ENCODE measurements at places on chromosomes 13 and 19.

DNA sequence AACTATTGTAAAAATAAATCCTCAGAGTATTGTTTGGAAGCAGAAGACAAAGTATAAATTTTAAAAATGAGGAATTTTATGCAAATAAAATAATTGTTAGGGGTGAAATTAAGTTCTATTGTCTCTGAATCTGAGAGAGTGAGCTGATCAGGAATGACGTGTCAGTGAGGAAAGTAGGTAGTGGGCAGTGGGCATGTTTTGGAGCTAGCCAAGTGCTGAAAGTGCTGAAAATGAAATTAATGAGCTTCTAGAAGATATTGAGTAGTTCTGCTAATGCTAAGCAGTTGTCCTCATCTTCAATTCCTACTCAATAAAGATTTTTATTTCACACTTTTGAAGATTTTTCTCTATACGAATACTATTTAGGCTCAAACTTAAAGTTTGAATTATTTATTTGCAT, 1167.8 kb upstream of the PCDH20 start:
- DNase-seq: no peak

DNA sequence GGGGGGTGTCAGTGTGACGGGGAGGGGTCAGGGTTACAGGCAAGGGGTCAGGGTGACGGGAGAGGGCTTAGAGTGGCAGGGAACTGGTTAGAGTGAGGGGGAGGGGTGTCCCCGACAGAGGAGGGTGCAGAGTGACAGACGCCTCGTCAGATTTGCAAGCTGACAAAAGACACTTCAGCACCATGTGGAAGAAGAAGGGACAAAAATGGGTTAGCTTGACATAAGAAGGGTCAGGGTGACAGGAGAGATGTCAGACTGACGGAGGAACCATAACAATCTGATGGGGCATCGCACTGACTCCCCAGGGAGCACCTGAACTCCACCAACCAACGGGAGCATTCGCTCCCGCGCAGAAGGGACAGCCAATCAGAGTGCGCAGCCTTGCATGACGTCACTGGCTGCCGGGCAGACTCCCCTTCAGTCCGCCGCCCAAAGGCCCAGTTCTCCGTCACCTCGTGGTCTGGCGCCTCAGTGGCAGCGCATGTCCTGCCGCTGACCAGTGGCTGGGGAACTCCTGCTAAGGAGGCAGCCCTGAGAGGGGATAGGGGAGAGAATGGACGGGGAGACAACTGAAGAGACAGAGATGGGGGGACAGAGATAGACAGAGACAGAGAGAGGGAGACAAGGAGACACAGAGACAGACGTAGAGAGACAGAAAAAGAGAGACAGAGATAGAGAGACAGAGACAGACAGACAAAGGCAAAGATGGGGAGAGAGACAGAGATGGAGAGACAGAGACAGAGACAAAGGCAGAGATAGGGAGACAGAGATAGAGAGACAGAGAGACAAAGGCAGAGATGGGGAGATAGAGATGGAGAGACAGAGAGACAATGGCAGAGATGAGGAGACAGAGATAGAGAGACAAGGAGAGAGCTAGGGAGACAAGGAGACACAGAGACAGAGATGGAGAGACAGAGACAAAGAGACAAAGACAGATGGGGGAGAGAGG, 30.2 kb downstream of the C19orf81 start:
- DNase-seq: peak; percentile 72

- no peak for DNase-seq
These were observed 230.7 kb downstream of the NDFIP2 start for GRCh38 chr13:79711631-79712030.

GRCh38 chr19:2358548-2359173, 1.4 kb upstream of the TMPRSS9 start:
- DNase-seq: no peak

- peak; percentile 65 for DNase-seq
These were observed 5.8 kb downstream of the FTL start for GRCh38 chr19:48970923-48971395.

DNA sequence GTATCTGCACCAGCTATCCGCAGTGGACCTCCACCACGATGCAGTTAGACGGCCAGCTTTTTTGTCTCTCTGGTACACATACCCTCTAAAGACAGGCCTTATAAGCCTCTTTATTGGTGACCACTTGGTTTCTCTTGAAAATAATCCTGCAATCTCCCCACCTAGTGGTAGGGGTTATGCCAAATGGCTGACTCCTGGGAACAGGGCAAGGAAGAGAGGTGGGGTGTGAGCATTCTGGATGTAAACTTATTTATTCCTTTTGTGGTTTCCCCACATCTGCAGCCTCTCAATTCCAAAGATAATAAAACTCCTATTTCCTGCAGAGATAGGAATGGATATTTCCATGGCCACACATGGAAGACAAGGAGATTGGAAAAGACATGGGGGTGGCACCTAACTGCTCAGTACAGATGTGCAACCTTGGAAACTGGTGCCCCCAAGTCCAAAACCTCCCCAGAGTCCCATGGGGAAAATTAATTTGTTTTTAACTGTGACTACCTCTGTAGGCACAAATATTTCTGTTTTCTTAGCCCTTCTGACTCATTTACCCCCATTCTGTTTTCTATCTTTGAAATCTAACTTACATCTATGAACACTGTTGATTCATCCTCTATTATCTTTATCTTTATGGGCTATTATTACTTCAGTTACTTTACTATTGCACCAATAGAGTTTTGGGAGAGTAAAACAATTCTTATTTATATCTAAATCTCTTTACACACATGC, 112.7 kb upstream of the TSHZ3 start:
- DNase-seq: peak; percentile 6

DNA sequence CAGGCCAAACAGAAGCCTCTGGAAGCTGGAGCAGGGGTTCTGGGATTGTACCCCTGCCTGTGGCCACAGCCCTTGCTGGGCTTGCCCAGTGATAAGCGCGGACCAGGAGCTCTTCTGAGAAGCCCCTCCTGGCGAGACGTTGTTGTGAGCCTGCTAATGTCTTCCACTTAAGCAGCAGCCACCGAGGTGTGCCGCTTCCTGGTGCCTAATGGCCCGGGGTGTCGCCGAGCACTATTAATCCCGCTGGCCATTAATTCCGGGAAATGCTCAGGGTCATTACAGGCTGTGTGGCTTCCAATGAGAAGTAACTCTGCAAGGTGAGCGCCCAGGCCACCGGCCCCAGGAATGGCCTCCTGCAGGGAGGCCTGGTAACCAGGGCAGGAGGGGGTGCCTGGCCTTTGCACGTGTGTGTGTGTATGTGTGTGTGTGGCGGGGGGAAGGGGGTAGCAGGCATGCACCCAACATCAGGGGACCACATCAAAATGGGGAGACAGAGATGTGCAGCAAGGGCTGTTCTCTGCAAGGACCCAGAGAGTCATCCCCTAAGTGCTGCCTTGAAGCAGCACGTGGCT, 175.0 kb downstream of the URI1 start:
- DNase-seq: no peak

DNA sequence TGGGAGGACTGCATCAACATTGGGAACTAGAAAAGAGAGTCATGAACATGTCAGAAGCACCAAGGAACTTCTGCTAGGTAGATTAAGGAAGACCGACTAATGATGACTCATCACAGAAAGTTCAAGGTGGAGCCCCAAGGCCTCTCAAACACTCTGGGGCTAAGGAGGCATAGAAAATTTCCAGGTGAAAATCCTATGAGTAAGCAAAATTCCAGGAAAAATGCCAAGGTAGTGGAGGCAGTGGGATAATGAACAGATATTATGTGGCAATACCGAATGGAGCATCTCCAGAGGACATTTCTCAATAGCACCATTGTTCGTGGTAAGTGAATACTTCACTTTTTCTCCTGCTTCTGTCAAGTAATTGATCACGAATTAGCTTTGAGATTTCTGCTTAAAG, 336.5 kb downstream of the MZT1 start:
- no peak for DNase-seq

DNA sequence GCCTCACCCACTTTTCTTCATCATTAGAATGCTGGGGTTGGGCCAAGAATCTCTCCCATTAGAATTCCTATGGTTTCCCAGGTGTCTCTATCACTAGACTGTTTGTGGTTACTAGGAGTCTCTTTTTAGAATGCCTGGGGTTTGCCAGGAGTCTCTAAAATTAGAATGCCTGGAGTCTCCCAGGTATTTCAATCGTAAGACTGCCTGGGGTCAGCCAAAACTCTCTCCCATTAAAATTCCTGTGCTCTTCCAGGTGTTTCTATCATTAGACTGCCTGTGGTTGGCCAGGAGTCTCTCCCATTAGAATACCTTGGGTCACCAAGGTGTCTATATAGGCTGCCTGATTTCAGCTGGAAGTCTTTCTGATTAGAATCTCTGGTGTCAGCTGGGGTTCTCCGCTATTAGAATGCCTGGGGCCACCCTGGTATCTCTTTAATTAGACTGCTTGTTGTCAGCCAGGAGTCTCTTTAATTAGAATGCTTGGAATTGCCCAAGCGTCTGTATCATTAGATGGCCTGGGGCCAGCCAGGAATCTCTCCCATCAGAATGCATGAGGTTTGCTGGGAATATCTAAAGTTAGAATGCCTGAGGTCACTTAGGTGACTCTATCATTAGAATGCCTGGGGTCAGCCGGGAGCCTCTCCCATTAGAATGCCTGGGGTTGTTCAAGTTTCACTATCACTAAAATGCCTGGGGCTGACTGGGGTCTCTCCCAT, 1479.2 kb downstream of the UQCRFS1 start:
- DNase-seq: no peak

- DNase-seq: no peak
These were observed 51.3 kb downstream of the WDR87 start for GRCh38 chr19:37855098-37855497.

- no peak for DNase-seq
These were observed 110.1 kb downstream of the KCTD15 start for GRCh38 chr19:33906578-33907335.

DNA sequence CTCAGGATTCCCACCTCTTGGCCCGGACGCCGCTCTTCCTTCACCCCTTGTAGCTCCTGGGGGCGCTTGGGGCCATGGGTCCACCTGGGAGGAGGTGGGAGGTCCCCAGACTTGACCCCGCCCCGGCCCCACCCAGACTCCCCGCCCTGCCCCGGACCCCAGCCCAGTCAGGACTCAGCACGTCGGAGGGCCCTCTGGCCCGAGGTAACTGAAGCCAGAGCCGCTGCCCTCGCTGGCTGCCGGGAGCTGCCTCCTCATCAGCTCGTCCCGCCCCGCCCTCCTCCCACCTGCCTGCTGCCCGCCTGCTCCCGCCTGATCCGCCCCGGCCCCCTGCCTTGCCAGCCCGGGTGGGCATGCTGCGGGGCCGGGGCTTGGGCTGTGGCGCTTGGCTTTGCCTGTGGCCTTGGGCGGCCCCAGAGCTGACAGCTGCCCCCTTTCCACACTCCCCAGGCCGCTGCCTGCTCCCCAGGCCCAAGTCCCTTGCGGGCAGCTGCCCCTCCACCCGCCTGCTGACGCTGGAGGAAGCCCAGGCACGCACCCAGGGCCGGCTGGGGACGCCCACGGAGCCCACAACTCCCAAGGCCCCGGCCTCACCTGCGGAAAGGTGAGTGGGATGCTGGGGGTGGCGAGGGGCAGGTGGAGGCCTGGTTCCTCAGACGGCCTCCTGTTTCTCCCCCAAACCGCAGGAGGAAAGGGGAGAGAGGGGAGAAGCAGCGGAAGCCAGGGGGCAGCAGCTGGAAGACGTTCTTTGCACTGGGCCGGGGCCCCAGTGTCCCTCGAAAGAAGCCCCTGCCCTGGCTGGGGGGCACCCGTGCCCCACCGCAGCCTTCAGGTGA, 9.4 kb downstream of the ARHGAP33 start:
- DNase-seq: no peak

GRCh38 chr13:21973437-21974125, 302.7 kb downstream of the FGF9 start:
- no peak for DNase-seq

- no peak for DNase-seq
These were observed 26.5 kb downstream of the CD177 start for GRCh38 chr19:43380008-43380407.

GRCh38 chr19:944171-944567, 18.3 kb downstream of the ARID3A start:
- DNase-seq: no peak

DNA sequence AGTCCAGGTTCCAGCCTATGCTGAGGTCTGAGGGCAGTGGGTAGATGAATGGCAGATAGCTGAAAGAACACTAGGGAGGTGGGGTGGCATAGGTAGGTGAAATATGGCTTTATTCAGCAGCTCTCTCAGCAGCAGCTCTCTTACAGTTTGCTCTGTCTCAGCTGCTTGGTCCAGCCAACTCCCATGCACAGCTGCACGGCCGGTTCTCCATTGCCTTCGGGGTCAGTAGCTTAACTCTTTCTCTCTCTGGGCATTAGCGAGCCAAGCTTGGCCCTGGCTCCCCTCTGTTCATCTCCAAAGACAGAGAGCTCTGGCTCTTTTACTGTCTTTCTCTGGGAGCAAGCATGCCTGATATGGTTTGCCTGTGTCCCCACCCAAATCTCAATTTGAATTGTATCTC, 151.9 kb downstream of the MYO16 start:
- no peak for DNase-seq

GRCh38 chr13:35917942-35918645, 213.1 kb downstream of the DCLK1 start:
- no peak for DNase-seq

DNA sequence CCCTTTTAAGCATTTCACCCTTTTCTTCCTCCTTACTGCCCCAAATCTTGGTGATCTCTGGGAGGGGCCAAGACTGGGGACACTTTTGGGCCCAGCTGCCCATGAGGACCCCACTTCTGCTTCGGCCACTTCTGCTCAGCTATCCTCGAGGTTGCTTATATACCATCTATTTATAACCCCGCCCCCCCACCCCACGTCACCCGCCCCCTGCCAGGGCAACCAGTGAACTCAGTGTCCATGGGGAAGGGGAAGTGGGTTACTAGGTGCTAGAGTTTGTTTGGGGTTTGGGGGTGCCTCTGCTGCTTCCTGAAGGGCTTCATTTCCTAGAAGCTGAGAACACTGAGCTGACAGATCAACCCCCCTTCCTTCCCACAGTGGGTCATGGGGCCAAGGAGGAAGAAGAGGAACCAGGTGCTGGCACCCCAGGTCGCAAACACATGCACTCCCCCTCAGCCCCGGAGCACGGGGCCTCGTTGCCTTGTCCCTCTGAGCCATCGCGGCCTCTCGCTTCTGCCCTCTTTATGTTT, 6.1 kb upstream of the ADGRE5 start:
- no peak for DNase-seq

DNA sequence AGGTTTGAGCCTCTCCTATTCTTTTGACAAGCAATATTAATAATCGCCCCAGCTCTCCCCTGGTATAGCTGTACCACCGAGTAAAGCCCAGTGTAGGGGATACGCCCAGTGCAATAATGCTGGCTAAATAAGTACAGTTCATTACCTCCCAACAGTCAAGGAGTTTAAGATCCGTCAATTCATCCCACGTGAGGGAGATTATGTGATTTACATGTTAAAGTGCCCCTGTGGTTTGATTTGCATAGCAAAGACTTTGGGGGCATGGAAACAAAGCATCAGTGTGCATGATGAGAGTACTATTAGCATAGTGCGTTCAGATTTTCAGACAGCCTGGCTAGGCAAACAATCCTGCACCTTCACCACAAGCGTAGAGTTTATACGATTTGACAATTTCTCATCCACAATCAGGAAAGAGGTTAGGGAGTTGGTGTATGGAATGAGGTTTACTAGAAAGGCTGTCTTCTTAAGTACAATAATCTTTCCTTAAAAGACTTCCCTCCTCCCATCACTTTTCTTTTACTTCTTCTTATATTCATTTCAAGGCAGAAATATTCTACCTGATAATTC, 754.0 kb downstream of the DIAPH3 start:
- DNase-seq: no peak

- DNase-seq: no peak
These were observed 15.7 kb downstream of the ZNF808 start for GRCh38 chr19:52542984-52543664.

Data from SJSA1 (cell line).